GM23248 (cell line): ENCODE measurements at places on chromosomes 6 and 20.

DNA sequence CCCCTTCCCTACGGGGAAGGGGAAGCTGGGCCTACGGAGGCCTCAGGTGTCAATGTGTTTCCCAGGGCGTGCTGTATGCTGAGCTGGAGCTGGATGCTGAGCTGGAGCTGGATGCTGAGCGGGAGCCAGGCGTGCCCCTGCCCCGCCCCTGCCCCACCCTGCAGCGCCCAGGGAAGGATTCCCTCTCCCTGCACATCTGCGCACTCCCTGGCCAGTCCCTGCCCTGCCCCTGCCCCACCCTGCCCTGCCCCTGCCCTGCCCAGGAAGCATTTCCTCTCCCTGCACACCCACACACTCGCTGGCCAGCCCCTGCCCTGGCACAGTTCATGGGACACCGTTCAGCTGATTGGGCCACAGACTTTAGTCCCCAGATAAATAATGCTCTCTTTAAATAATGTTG lies 196.8 kb downstream of the SMOC2 start:
- no peak for DNase-seq

DNA sequence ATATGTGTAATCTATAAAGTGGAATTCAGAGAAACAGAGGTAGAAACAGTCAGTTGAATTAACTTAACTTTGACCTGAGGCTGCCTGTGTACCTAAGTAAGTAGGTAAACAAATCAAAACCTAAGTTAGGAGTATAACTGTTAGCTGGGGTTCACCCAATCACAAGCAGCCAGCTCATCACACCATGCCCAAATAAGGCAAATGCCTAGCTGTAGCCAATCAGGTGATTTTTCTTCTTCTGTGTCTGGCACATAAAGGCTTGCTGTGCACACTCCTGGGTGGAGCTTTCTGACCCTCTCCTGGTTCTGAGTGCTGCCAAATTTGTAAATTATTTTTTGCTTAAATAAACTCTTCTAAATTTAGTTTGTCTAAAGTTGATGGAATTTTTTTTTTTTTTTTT lies 54.7 kb upstream of the TRIM39 start:
- DNase-seq, result no peak

DNA sequence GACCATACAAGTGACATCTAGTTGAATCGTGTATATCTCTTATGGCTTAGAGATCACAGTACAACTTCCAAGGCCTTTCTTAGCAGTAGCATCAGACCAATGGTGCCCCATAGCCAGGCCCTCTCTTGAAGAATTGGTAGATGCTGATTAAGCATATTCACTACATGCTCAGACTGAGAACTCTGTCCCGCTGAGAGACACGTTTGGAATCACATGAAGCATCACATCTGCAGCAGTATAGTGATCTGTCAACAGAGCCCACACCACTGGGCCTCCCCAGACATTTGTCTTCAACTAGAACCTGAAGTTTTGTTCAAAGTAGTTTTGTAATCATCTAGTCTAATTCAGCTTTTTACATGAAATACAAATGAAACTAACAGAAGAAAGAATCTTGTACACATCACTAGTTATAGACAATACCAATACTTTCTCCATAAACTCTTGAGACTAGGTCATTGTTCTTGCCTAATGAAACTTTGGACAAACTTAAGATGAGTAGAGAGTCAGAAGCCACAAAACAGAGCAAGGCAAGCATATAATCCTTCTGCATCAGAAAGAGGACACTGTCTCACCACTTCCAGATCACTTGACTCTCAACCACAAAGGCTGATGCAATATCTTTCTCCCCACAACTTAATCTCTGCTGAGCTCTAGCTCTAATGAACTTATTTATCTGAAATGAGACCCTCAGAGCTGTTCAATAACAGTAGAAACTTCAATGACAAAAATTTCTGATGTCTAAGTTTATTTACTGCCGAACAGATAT lies 182.7 kb downstream of the TBX18 start:
- DNase-seq, result peak; percentile 78

- peak; percentile 26 for DNase-seq
Observed at GRCh38 chr6:43376551-43376981, 7.1 kb upstream of the ZNF318 start.

- no peak for DNase-seq
Observed at GRCh38 chr20:25042531-25043498, 15.1 kb downstream of the ACSS1 start.

- DNase-seq, result no peak
Observed at GRCh38 chr6:95804847-95805541, 210.8 kb upstream of the FUT9 start.

GRCh38 chr20:542777-543368 lies 717 bp downstream of the CSNK2A1 start:
- DNase-seq, result peak; percentile 36

DNA sequence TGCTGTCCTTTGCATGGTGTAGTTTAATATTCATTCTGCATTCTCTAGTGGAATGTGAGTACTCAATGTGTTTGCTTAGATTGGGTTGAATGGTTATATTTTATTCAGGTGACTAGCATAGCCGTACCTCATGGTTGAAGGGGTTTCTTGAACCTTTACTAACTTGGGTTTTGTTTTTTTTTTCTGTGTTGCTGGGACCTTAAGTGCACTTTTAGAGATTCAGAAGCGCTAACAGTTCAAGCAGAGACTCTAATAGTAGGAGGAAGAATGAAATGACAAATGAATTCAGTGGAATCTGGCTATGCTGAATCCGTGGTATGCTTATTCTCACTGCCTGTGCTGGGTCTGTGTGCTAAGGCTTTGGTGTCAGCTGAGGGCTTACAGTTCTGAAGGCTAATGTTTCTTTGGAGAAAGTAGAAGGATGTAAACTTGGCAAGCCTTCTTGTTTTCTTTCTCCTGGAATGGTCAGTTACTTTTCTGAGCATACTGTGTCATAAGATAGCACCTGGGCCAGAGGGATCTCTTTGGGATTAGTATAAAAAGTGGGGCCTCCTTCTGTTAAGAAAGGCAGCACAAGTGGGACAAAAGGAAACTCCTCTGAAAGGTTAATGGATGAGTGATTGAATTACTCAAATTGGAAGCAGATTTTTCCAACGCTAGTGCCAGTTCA lies 28.7 kb downstream of the RNF144B start:
- DNase-seq, result peak; percentile 48

GRCh38 chr6:129872586-129872985 lies 11.5 kb upstream of the TMEM244 start:
- no peak for DNase-seq

- no peak for DNase-seq
Observed at GRCh38 chr6:5208471-5208971, 52.2 kb downstream of the LYRM4 start.

DNA sequence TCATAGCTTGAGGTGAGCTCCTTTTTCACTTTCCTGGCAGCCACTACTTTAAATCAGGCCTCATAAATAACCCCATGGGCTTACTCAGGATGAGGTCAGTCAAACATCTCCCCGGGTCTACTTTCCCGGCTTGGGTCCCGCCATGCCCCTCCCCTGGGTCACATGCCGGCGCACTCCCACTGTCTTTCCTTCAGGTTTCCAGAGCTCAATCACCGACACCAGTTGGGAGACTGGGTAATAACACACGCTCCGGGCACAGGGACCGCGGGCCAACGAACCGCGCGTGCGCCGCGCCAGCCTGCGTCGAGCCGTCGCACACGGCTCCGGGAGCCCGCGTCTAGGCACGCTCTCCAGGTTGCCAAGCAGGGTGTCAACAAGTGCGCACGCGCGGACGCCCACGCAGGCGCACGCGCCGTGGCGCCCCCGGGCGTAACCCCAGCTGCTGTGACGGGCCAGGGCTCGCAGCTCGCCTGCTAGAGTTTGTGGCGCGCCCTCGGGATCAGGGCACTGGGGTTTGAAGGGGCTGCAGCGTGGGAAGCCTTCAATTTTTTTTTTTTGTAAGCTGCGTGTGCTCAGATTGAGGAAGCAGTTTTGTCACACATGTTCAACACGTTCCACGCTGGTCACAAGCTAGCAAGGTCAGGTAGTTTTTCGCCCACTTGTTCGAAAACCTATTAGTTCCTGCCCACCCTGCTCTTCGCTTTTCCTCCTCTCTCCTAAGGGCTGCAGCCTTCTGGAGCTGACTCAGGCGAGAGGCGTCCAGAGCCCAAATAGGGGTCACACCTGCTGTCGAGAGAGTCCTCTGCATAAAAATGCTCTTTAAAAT lies 31.8 kb downstream of the TFAP2B start:
- no peak for DNase-seq

GRCh38 chr6:156731396-156731795 lies 45.8 kb upstream of the ARID1B start:
- peak; percentile 83 for DNase-seq

- DNase-seq, result peak; percentile 90
Observed at GRCh38 chr6:1479095-1479494, 89.7 kb downstream of the FOXF2 start.

DNA sequence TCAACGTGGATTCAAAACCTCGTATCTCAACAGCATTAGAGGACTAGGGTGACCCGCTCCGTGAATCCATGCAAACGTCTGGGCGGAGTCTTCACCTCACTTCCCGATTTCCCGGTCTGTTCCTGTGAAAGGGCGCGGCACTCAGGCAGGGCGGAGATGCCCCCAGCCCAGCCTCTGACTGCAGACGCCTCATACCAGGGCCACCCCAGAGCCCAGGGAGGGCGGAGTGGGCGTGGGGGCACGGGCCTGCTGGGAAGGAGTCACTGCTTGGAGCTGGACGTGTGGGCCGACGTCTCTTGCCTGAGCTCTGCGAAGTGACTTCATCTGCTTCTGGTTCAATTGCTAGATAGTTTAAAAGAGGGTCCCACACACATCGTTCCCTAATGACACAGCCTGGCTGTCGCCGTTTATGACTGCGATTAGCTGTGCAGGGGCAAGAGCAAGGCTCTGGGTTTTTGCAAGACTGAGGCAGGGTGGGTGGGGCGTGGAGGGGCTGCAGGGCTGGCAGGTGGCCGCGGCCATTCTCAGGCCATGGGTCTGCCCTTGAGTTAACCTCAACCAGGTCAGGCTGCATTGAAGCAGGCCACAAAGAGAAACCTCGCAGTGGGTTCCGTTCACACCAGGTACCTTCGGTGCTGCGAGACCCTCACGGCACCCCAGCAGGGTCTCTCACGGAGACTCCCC lies 15.0 kb downstream of the SMOC2 start:
- DNase-seq, result no peak

GRCh38 chr6:134416418-134417154 lies 98.7 kb upstream of the SGK1 start:
- DNase-seq, result peak; percentile 78

- DNase-seq, result no peak
Observed at GRCh38 chr20:41412324-41413120, 45.9 kb upstream of the EMILIN3 start.

- no peak for DNase-seq
Observed at GRCh38 chr6:40916845-40917244, 122.2 kb downstream of the UNC5CL start.

GRCh38 chr20:46014517-46015396 lies 6.0 kb downstream of the MMP9 start:
- no peak for DNase-seq

GRCh38 chr20:31890646-31891045 lies 20.2 kb downstream of the TTLL9 start:
- DNase-seq, result no peak

DNA sequence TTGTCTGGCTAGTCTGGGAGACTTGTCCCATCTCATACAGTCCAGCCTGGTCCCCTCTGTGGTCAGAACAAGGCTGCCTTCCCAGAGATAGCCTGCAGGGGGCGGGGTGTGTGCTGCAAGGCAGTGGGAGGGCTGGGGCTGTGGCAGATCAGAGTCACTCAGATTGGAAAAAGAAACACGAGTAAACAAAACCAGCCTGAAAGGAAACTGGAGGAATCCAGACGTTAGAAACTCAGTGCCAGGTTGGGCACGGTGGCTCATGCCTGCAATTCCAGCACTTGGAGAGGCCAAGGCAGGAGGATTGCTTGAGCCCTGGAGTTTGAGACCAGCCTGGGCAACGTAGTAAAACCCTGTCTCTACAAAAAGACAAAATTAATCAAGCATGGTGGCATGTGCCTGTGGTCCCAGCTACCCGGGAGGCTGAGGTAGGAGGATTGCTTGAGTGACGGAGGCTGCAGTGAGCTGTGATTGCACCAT lies 20.2 kb downstream of the LEMD2 start:
- peak; percentile 90 for DNase-seq

DNA sequence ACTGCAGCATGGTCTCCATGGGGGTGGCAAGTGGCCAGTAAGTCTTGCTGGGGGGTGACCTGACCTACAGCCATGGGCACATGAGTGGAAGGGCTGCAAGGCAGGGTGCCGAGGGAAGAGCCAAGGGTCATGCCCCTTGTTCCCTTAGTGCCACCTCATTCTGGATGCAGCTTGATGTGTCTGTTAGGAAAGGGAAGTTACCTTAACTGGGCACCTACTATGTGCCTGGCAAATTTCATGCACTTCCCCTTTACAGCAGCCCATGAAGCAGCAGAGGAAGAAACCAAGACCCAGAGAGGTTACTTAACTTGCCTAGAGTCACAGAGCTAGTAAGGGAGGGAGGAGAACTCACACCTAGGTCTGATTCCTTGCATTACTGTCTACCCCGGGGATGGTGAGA lies 174.0 kb downstream of the MRPL14 start:
- no peak for DNase-seq

GRCh38 chr6:6788394-6789032 lies 200.0 kb downstream of the LY86 start:
- peak; percentile 41 for DNase-seq

DNA sequence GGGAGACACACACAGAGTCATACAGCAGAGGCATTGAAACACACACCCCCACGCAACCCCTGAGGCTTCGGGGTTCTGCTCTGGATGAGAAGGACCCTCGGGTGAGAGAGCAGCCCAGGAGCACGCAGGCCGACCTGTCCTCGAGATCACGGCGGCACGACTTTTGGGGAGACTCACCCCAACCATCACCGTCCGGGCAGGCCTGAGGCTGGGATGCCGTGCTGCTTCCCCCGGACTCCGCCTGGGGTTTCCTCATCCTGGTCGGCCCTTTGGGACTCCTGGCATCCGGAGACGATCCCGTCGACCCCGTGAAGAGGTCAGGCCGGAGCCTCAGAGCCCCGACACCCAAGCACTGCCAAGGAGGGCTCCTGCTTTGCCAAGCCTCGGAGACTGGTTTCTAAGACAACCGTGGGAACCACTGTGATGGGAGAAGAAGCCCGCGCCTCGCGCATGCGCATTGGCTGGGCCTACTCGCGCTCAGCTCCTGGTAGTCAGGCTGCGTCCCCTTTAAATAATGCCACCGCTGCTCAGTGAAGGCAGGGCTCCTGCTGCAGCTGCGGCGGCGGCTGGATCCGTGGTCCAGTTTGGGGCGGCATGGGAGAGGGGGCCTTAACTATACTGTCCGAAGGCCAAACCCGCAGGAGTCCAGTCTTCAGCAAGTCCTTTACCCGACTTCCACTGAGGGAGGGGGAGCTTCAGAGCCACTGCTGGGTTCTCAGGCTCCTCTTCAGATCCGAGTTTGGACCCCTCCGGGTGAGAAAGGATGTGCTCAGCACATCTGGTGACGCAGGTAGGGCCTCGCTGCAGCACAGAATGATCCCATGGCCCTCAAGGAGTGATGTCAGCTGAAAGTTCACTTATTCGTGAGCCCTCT lies 171.4 kb upstream of the ZNF337 start:
- peak; percentile 81 for DNase-seq

- DNase-seq, result no peak
Observed at GRCh38 chr6:78832091-78832808, 35.1 kb upstream of the IRAK1BP1 start.

- no peak for DNase-seq
Observed at GRCh38 chr6:111976139-111976538, 77.8 kb upstream of the CCN6 start.
